ENCODE measurements at places on chromosomes 5 and 9.

DNA sequence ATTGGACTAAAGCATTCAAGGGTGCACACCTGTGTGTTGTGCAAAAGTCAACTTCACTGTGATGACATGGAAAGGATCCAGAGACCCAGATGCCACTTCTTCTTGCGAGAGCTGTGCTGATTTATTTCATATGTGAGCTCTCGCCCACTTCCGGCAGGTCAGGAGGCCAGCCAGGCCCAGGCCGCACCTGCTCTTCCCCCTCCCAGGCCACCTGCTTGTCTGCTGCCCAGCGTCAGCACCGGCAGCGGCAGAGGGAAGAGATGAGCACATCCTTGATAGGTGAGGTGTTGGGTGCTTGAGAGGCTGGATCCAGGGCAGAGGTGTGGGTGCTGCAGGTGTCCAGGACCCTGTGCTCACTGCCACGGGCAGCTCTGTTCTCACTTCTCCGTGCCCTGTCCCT, 242.9 kb downstream of the FANCC start:
- DNase-seq, result no peak

GRCh38 chr5:91443761-91444467, 60.8 kb upstream of the ARRDC3 start:
- DNase-seq, result no peak

DNA sequence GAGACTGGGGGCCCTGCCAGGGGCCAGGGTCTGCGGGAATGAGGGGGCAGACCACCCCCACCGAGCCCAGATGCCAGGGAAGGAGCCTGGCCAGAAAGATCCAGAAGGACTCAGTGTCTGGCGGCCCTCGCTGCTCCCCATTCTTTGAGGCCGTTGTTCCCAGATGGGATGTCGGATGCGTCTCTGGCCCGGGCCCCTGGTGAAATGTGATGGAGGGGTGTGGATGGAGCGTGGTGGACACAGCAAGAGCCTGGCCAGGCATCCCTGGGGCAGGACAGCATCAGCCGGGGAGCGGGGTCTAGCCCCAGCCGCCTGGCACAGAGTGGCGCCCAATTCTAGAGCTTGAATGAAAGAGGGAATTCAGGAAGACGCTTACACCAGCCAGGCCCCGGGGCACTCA, 46.2 kb upstream of the NKD2 start:
- DNase-seq, result no peak

DNA sequence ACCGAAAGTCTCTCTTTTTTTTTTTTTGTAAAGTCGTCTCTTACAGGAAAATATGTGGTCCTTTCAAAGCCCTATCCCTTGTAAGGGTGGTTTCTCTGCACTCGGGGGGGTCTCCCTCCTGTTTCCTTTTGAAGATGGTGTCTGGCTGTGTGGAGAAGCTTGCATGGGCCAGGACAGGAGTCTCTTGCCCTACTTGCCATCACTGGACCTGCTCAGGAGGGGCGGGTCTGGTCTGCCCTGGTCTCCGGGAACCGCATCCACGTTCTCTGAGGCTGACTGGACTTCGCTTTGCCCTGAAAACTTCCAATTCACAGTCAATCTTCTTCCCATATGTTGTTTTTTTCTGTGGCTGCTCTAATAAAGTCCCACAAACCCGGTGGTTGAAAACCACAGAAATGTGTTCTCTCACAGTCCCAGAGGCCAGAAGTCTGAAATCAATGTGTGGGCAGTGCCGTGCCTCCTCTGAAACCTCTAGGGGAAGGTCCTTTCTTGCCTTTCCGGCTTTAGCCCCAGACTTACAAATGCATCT, 92.9 kb upstream of the IER5L start:
- DNase-seq, result peak; percentile 73

GRCh38 chr5:154811239-154811638, 39.2 kb downstream of the FAXDC2 start:
- no peak for DNase-seq

DNA sequence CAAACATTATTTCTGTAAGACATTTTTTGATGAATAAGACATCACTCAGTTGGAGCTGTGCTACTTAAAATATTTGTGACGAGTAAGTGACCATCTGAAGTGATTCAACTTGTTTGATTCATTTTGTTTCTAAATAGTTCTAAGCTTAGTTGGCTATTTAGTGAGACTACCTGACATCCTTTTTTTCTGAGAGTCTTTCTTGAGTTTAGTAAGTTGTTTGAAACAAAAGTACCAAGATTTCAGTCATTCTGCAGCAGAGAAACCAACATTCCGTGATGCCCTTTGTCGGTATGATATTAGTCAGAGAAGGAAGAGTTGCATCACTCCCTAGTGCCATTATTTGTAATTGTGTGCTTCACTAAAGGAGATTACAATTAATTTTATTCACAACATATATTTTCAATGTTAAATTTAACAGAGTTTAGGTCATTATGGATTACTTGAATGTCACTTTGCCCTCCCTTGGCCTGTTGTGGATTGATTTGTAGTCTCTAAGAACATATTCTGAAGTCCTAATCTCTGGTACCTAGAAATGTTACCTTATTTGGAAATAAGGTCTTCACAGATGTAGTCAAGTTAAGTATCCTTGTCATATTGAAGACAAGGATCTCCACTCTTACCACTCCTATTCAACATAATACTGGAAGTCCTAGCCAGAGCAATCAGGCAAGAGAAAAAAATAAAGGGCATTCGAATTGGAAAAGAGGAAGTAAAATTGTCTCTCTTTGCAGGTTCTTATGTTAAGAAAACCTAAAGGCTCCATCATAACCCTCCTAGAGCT, 212.2 kb downstream of the PCSK1 start:
- peak; percentile 91 for DNase-seq

- DNase-seq, result peak; percentile 69
These were observed 10.6 kb upstream of the SLC44A1 start for GRCh38 chr9:105233873-105234272.

GRCh38 chr9:131839281-131840084, 99.6 kb upstream of the RAPGEF1 start:
- peak; percentile 77 for DNase-seq

- peak; percentile 33 for DNase-seq
These were observed 44.8 kb downstream of the MEGF10 start for GRCh38 chr5:127335381-127335780.

GRCh38 chr5:172667786-172668593, 26.9 kb downstream of the NEURL1B start:
- peak; percentile 27 for DNase-seq

DNA sequence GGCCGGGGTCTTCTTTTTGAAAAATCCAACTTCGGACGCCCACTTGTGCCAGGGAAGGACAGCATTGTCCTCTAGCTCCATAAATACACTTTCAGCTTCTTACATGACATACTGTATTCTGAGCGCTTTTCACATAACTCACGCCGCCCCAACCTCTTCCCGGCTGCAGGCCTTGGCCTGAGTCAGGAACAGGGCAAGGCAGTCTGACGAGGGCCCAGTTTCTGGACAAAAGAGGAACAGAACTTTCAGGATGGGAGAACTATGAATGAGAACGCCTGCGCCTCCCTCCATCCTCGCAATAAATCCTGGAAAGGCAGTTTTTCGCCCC, 650 bp downstream of the DCTN4 start:
- no peak for DNase-seq

GRCh38 chr5:551406-551805, 27.2 kb upstream of the SLC9A3 start:
- DNase-seq, result no peak

DNA sequence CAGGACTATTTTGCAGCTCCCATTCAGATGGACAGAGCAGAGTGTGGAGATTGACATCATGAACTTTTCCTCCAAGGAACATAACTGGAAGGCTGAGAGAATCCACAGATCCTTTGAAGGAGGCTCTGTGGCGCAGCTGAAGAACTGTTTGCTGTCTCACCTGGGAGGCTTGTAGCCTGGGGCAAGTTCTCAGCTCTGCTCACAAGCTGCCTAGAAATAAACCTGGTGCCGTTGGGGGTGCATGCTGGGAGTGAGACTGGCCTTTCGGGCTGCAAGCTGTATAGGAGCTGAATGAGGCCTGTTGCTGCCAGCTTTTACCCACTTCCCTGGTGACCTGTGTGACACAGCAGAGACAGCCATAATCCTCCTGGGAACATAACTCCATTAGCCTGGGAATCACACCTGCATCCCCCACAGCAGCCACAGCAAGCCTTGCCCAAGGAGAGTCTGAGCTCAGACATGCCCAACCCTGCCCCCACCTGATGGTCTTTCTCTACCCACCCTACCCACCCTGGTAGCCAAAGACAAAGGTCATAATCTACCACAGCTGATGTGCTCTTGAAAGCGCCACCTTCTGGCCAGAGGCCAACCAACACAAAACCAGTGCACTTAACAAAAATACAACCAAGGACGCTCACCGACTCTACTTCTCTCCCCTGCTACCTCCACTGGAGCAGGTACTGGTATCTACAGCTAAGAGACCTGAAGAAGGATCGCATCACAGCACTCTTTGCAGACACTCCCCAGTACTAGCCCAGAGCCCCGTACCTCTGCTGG, 205.1 kb upstream of the MRPS30 start:
- no peak for DNase-seq

- peak; percentile 52 for DNase-seq
These were observed 336.9 kb downstream of the ARHGEF28 start for GRCh38 chr5:73962801-73963425.

DNA sequence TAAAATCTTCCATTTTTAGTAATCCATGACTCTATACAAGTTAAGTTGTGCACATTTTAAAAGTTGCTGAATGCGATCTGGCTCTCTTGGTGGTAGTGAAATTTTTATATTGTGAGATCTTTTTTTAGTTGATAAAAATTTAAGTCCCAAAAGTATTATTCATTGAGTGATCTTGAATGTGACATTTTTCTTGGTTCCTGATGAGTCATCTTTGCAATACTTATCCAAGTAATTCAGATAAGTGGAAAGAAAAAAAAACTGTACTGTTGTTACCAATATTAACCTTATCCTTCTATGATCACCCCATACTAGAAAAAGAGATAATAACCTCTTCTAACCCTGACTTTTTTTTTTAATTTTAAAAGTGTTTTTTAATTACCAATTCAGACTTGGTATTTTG, 601.3 kb downstream of the PSAT1 start:
- no peak for DNase-seq

GRCh38 chr9:96667363-96667728, 12.2 kb upstream of the PRXL2C start:
- no peak for DNase-seq

DNA sequence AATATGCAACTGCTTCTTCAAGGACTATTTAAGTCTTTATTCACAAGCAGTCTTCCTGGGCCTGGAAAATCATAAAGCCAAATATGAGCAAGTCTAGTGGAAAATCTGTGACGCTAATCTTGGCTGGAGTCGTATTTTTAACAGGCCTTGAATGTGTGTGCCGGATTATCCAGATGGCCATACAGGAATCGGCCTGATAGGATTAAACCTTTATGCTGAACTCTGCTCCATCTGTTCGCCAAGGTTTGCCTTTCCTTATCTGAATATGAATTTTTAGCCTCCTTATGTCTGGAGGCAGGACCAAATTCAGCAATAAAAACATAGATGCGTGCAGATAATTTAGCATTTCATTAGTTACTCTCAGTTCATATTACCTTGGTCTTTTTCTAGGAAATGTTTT, 294.5 kb downstream of the EBF1 start:
- peak; percentile 10 for DNase-seq

- DNase-seq, result no peak
These were observed 8.7 kb upstream of the NADK2 start for GRCh38 chr5:36250427-36250826.

- no peak for DNase-seq
These were observed 71.8 kb upstream of the TNFAIP8 start for GRCh38 chr5:119284031-119284430.

GRCh38 chr9:33818167-33818846, 1.3 kb downstream of the UBE2R2 start:
- DNase-seq, result no peak

- DNase-seq, result no peak
These were observed 40.3 kb downstream of the CCDC125 start for GRCh38 chr5:69292306-69292705.

GRCh38 chr9:86342269-86342668, 11.9 kb downstream of the TUT7 start:
- DNase-seq, result no peak

- peak; percentile 5 for DNase-seq
These were observed 23.0 kb downstream of the SMIM15 start for GRCh38 chr5:61139094-61139873.

DNA sequence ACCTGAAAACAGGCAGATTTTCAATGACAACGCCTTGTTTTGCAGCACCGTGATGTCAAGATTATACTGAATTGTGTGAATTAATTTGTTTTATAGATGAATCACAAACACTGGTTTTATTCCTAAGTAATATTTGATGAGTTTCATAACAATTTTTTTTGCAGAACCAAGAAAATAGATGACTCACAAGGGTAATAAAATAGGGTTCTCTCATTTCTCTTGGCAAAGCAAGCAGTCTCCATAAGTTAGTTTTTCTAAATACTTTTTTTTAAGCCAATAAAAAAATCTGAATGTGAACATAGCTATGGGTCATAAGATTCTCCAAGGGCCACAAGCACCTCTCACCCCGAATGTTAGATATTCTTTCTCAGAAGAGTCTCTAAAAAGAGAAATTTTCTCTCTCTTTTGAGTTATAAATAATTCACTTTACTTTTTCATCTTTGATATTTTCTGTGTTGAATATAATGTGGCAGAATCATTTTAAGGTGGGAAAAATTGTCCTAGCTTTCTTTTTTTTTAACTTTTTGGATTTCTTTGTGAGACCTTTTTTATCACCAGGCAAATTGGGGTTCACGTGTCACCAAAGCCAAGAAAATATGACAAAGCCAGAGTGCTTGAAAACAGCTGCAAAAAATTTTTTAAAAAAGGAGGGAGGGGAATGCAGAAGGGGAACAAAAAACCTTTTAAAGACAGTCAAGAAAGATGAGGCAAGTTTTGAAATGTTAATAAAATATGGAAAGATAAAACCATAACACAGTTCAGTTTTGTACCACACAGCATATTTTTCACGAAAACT, 174.6 kb upstream of the DAPK1 start:
- DNase-seq, result peak; percentile 59

DNA sequence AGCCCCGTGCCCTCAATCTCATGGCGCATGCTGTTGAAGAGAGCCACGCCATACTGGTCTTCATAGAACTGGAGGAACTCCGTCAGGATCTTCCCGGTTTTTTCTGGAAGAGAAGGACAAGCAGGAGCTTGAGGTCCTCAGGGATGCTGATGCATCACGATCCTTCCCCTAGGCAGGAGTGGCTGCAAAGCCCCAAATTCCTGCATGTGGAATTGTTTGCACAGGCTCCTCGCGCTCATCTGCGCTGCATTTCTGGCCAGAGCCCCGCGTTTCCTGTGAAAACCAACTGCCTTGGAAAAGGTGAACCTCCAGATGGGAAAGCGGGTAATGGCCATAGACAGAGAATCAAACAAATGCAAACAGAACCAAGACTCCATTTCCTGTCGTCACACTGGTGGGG, 80.4 kb downstream of the LRSAM1 start:
- DNase-seq, result no peak

DNA sequence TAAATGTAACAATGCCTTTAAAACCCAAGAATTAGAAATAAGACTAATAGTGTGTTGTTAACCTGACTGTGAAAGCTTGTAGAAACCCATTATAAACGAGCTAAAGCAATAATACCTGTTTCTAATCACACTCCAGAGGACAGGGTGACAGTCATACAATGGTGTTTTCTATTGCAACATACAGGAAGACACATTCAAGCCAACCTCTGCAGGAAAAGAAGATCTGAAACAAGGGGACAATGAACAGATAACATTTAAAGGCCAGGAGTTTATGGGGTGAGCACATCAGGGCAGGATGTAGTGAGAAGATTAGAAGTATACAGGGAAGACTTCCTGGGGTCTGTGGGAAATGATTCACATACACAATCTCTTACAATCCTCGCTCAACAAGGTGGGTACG, 13.8 kb downstream of the BARHL1 start:
- no peak for DNase-seq

GRCh38 chr5:139386050-139386438, 2.9 kb upstream of the SLC23A1 start:
- no peak for DNase-seq

- DNase-seq, result peak; percentile 58
These were observed 36.7 kb downstream of the CDK7 start for GRCh38 chr5:69271376-69271775.
